ENCODE measurements at places on chromosomes 1 and 21.

DNA sequence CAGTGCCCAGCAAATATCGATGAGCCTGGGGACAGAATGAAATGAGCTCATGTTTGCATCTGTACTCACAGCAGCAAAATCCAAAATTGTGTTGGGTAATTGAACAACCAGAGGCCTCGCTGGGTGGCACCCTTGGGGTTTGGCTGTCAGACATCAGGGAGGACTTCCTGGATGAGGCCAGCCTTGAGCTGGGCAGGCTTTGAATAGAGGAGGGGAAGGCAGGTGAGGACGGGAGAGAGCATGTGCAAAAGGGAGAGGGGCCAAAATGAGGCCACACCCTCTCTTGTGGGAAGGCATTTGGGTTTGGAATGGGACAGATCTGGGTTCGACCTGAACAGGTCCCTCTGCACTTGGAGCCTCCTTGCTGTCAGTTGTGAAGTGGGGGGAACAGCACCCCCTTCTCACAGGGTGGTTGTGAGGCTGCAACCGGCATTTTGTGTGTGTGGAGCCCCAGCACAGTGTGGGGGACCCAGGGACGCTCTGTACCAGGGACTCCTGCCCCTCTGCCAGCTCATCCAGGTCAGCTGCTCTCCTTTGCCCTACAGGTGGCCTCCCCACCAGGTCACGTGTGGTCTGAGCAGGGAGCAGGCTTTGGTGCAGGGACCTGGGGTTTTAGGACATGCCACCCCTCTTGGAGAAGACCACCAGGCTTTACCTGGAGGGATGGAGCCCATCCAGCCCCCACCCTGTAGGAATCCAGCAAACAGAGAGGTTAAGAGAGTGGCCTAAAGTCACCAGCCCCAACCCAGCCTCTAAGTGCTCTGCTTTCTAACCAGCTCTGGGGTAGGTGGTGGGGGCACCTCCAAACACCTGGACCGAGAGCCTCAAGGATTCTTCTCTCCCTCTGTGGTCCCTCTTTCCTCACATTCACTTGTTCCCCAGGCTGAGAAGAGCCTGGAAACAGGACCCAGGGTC lies 521.8 kb downstream of the PTPRU start:
- DNase-seq = no peak

DNA sequence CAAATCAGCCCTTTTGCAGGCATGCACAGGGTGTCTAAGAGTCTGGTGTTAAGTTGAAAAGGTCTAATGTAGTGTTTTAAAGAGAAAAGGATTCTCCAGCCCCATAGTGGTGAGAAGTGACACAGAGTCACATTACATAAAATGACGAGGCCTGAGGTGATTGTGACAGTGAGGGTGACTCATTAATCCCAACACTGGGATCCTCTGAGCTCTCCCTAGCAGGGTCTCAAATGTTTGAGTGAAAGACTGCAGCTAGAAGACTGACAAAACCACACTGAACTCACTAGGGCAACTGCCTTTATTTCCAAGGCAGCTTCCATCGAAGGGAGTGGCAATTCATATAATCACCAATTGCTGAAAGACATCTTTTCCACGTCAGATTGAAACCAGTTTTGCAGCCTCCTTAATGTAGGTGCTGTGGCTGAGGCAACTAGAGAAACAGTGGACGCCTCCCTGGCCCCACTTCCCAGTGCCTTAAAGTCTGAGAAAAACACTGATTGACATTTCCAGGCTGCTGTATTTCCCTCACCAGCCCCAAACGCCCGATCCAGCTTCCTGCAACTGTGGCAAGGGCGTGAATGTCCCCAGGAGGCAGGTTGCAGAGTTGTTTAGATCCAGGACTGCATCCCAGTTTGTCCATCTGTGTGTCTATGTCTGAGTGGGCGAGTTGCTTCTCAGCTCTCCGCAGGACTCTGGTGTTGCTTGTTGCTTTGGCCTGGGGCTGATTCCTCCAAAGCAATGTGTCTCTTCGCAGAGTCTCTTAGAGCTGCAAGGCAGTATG lies 81.4 kb downstream of the RUNX1 start:
- DNase-seq = no peak

GRCh38 chr1:15246960-15247614 lies at the start of gene FHAD1:
FHAD1 (plus strand) TSS chr1:15247223; CDS start chr1:15251785, 4,562 bp downstream.
- peak; percentile 28 for DNase-seq

DNA sequence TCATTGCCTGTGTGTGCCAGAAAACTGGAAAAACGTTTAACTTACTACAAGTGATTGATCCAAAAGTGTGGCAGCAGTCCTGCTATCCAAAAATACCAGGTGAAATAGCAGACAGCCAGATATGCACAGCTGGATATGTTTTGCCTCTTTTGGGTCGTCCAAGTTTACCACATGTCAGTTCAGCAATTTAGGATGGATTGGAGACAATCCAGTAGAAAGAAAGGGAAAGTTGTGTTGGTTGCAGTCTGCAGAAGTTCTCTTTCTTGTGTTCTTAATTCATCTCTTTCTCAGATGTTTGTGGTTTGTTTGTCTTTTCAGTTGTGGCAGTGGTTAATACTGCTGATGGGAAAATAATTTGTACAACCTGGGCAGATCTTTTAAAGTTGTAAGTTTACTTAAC lies 645.0 kb downstream of the PTPRC start:
- DNase-seq = no peak

DNA sequence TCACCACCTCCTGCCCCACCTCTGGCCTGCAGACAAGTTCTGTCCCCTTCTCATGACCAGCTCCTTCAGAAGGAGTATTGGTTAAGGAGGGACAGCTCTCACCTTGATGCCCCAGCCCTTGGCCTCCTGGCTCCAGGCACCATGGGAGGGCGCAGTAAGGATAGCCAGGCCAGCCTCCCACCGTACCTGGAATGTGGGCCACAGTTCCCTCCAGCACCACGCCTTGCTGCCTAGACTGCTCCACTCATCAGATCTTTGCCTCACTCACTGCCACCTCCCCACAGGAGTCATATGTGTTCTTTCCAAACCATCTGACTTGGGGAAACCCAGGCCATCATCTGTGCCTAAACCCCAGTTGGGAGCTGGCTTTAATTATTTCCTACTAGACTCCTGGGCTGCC lies 97.0 kb downstream of the CCDC185 start:
- DNase-seq = no peak

DNA sequence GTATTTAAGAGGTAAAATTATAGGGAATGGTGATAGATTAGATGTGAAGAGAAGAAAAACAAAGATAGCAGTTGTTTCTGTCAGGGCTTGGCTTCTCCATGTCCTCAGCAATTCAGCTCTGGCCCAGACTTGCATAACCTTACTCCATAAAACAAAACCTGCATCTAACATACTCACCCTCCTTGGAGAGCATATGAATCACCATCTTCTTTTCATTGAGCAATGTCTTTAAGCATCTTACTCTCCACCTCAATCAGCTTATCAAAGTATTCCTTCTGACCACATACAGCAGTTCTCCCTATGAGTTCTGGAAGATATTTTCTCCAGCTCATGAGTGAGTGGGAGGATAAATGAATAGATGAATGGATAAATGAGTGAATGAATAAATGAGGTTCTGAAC lies 49.0 kb downstream of the RAB3B start:
- no peak for DNase-seq

DNA sequence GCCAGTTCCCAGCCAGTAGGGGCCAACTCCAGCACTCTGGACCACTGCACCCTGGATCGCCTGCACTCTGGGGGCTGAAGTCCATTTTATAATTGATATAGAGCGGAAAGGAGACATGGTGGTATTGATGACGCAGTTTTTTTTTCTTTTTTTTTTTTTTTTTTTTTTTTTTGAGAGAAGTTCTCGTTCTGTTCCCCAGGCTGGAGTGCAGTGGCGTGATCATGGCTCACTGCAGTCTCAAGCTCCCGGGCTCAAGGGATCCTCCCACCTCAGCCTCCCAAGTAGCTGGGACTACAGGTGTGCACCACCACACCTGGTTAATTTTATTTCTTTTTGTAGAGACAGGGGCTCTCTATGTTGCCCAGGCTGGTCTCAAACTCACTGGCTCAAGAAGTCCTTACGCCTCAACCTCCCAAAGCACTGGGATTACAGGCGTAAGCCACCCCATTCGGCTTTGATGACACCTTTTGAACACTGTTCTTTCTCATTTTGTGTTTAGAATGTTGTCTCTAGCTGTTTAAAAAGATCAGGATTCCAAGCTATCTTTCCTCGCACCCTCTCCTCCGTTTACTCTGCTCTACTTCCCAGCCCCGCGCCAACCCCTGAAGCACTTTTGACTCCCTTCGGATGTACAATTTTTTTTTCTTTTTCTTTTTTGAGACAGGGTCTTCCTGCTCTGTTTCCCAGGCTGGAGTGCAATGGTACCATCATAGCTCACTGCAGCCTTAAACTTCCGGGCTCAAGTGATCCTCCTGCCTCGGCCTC lies 960 bp downstream of the MX2 start:
- DNase-seq = no peak

- DNase-seq = no peak
Observed at GRCh38 chr1:194598098-194598497, 1411.7 kb upstream of the B3GALT2 start.

- no peak for DNase-seq
Observed at GRCh38 chr1:113103048-113103447, 30.1 kb downstream of the LRIG2 start.

DNA sequence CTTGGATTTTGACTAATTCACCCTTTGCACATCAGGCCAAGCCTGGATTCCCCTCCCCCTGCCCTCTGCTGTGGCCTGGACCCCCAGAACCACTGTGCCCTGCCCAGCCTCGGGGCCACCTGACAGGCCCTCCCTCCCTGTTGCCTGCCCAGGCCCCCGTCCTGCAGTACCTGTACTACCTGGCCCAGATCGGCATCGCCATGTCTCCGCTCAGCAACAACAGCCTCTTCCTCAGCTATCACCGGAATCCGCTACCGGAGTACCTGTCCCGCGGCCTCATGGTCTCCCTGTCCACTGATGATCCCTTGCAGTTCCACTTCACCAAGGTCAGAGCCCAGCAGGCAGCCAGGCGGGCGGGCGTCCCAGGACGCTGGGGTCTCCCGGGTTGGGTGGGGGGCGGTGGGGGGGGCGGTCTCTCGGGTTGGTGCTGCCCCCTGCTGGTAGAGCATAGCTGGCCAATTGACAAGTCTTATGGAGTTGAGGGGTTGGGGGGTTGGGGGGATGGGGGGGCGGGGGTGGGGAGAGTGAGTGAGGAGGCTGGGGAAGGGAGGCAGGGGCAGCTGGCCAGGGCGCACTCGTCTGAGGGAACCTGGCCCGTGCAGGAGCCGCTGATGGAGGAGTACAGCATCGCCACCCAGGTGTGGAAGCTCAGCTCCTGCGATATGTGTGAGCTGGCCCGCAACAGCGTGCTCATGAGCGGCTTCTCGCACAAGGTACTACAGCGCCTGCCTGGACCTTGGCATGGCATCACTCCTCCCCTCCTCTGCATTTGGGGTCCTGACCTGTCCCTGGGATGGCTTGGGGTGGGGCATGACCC lies 10.7 kb downstream of the AMPD2 start:
- DNase-seq = no peak

GRCh38 chr21:35485364-35485763 lies 436.3 kb upstream of the RUNX1 start:
- no peak for DNase-seq

DNA sequence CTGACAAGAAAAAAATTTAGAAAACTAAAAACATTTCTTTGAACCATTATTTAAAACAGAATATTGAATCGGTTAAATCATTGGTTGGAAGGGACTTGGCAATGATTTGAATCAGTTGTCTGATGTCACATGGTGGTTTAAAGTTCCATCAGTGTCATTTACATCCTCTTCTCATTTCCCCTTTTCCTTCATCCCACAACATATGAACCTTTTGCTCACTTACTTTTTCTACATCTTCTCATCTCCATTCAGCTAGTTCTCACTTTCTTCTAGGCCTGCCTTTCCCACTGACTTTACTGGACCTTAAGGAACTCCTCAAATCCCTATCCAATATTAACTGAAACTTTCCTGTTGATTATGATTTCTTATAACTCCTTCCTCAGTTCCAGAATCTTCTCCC lies 58.5 kb downstream of the PHACTR4 start:
- DNase-seq = no peak

GRCh38 chr1:7299329-7299799 lies 471.7 kb upstream of the VAMP3 start:
- DNase-seq = peak; percentile 92

DNA sequence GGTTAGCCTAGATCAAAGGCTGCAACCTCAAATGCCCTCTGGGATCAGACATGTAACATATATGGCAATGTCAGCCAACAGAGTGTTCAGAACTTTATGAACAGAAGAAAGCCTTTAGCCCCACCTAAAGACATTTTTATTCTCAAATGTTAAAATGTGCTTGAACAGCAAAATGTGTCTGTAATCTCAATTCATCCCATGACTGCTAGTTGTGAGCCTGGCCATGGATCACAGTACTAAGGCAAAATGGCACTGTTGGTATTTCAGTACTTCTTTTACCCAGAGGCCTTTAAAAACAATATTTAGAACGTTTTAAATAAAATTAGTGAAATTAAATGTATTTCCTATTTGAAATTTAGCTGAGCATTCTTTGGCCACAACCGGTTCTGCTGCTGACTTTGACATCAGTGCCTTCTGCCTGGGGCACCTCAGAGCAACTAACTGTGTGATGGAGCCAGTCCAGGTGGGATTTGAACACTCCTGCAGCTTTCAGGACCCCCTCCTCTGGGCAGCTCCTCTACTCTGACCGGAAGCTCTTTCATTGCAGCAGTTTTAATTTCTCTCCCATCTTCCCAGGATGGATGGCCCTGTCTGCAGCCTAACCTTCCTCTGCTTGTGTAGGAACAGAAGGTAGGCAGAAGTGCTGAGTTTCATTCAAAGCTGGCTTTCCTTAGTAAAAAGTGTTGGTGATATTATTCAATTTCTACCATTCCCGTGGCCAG lies 68.3 kb upstream of the NFIA start:
- DNase-seq = no peak

- peak; percentile 53 for DNase-seq
Observed at GRCh38 chr1:32539584-32540571, 651 bp downstream of the ZBTB8A start.

DNA sequence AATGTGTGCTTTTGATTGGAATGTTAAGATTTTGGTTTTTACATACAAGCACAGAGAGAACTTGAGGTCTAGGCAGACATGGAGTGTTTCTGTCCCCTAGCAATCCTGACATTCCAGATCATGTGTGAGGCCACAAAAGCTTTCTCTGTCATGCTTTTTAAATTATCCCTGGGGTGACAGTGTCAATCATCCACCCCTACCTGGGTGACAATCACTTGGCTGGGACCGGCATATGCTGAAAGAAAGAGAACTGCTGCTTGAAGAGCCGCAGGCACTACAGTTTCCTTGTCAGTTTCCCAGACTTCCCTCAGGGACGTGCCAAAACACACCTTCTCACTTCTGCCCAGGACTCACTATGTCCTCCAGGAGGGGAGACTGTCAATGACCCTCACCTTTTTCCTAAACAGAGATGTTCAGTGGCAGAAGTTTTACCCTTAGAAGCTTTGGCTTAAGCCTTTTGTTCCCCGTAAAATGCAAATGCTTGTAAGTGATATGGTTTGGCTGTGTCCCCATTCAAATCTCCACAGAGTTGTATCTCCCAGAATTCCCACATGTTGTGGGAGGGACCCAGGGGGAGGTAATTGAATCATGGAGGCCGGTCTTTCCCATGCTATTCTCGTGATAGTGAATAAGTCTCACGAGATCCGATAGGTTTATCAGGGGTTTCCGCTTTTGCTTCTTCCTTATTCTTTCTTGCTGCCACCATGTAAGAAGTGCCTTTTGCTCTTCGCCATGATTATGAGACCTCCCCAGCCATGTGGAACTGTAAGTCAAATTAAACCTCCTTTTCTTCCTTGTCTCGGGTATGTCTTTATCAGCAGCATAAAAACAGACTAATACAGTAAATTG lies 217.4 kb downstream of the FGGY start:
- DNase-seq = no peak

Data from cerebellar cortex (tissue), 1 donor.